ENCODE measurements at places on chromosomes 2 and 18.

- no peak for DNase-seq
Measured at GRCh38 chr2:3189076-3189591, 188.5 kb downstream of the EIPR1 start.

DNA sequence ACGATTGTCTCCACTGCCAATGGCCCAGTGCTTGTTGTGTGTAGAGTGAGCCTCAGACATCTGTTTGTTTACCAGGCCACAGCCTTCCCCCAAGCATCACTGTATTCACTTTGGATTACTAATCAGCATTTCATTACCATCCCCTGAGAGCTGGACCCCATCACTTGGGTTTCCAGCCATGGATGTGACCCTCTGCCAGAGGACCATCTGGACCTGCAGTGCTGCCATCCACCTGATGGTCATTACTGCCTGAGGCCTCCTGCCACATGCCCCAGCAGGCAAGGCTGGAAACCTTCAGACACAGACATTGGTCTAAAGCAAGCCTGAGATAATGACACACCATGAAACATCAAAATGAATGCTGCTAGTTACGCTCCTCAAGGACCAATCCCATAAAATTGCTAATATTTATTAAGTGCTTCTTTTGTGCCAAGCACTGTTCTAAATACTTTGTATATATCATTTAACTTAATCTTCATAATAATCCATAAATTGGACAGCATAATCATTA is 2096.3 kb upstream of the CELF4 start:
- DNase-seq = no peak

GRCh38 chr2:65353927-65354326 is 78.5 kb downstream of the SPRED2 start:
- DNase-seq = no peak

- DNase-seq = no peak
Measured at GRCh38 chr18:8339210-8339609, 270.0 kb upstream of the RAB12 start.

- DNase-seq = no peak
Measured at GRCh38 chr18:31154181-31154580, 8.5 kb downstream of the DSC1 start.

- DNase-seq = no peak
Measured at GRCh38 chr2:101745711-101746694, 48.5 kb downstream of the MAP4K4 start.

- DNase-seq = no peak
Measured at GRCh38 chr2:88350331-88351248, 101.9 kb downstream of the FOXI3 start.

DNA sequence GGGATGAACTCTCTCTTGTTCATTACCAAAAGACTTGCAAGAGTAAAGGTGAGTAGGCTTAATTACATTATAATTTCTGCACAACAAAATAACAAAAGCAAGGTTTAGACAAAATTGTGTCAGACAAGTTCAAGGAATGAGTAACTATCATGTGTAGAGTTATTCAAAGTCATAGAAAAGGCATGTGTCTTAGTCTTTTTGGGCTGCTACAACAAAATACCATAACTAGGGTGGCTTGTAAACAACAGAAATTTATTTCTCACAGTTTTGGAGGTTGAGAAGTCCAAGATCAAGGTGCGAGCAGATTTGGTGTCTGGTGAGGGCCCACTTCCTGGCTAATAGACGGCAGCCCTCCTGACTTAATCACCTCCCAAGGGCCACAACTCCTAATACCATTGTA is 37.6 kb downstream of the IL1R2 start:
- DNase-seq = no peak

- peak; percentile 71 for DNase-seq
Measured at GRCh38 chr2:26942543-26943295, 27.7 kb upstream of the MAPRE3 start.

- no peak for DNase-seq
Measured at GRCh38 chr2:17620841-17621240, 80.3 kb downstream of the VSNL1 start.

- DNase-seq = peak; percentile 34
Measured at GRCh38 chr2:29223851-29224692, 108.9 kb downstream of the CLIP4 start.

GRCh38 chr2:28286678-28287077 is 106.0 kb upstream of the FOSL2 start:
- no peak for DNase-seq

GRCh38 chr2:211203986-211204385 is 647.6 kb downstream of the CPS1 start:
- DNase-seq = no peak

- no peak for DNase-seq
Measured at GRCh38 chr2:135965756-135966155, 19.7 kb downstream of the DARS1 start.

DNA sequence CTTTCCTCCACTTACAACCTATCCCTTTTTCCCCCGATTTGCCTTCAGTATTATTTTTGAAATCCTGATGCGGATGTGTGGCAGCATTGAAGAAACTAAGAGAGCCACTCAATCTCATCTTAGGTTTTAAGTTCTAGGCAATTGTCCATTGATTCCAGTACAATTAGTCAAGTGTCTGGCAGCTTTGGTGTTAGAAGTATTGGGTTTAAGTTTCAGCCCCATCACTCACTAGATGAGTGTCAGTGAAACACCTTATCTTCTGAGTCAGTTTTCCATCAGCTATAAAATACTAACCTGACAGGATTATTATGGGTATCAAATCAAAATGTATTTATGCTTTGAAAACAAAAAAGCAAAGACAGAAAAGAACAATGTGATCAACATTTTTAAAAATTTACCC is 16.8 kb upstream of the CUL3 start:
- no peak for DNase-seq

DNA sequence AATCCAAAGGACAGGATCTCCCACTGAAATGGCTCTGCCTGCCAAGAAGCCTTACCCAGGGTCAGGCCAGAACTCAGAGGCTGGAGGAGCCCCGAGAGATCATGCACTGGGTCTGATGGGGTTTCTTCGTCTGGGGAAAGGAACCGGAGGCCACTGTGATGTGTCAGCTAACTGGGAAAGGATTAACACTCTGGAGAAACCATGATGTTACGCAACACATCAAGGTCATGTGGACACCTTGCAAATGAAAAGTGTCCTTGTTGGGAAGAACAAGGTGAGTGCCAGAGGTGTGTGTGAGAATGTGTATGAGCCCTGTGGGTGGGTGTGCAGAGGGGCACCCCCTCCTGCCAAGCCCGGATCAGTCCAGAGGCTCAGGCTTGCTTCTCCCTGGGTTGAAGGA is 86.9 kb downstream of the CRACDL start:
- no peak for DNase-seq

GRCh38 chr2:121205321-121205942 is 79.6 kb downstream of the TFCP2L1 start:
- peak; percentile 28 for DNase-seq

- DNase-seq = no peak
Measured at GRCh38 chr18:67608615-67609273, 92.2 kb upstream of the DSEL start.

GRCh38 chr18:46290440-46291020 is 186.3 kb downstream of the HAUS1 start:
- DNase-seq = no peak

DNA sequence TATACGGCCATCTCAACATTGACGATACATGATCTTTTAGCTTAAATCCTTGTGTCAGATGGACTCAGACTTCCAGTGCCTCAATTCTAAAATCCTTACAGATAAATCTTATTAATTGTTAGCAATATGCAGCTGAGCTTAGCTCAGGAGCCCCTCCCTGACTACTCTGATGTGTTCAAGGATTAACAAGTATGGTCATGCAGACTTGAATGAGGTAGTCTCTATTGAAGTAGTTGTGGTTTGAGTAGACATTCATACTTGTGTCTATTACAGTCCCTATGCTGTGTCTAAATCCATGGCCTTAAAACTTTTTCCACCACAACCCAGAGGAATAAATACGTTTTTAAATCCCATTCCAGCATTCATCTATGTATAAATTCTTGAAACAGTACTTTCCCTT is 119.5 kb downstream of the NUP35 start:
- DNase-seq = no peak

DNA sequence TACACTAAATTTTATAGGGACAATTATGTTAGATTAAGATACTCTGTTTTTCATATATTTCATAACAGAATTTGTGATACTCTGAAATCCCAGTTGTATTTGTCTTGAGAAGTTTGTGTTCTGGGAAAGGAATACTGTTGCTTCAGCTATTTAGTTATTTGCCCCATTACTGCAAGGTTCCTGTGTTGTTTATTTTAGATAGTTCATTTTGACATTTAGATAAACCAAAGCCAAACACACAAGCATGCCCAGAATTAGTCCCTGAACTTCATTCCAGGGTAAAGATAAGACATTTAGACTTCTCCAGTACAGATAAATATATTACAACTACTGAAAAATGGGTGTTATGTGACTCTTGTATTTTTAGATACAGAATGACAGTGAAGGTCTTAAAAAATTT is 74.7 kb downstream of the BMPR2 start:
- no peak for DNase-seq

DNA sequence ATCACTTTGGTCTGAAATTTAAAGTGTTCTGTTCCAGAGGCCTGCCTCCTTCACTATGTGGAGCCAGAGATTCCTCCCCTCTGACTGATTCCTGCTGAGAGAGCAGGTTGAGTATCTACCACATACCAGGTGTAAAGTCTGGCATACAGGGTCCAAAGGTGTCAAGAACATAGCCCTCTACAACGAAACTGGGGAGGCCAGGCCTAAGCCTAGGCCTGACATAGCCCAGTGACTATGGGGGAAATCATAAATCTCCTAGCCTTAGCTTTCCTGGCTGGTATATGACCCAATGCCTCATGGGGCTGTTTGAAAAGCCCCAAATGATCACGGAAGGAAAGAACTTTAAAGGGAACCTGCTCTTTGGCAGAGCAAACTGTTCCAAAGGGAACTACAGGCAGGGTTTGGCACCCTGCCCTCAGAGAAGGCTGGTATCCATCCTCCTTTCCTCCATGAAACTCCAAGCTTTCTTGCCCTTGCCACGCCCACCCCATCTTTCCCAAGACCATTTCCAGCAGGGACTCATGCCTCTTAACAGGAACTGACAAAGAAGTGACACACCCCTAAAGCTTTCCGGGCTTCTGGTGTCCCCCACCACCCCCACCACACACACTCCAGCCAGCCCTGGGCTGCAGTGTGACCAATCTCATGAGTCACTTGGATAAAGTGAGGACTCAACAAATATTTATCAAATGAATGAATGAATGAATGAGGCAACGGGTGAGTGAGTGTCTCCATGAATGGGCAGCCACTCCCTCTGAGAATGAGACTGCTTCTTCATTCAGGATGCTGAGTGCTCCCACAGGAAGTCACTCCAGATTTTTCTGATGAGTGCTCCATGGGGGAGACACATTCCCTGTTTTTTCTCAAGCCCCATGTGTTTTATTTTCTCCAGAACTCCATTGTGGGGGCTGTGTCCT is 114.5 kb upstream of the STPG4 start:
- DNase-seq = no peak

DNA sequence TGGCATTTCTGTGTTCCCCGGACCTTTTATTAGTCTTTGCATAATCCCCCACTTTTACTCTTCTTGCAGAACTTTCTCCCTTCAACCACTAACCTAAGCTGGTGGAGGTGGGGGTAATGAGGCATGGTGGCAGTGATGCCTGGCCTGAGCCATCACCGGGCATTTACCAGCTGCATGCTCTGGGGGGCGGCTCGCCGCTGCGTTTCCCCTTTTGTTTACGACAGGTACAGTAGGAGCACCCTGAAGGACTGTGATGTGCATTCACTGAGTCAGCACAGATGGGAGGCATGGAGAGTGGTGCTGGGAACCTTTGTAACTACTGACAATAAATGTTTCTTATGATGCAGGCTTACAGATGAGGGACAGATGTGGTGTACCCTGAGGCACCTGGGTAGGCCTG is 46.9 kb downstream of the PLEKHB2 start:
- DNase-seq = no peak

GRCh38 chr2:50126845-50127244 is 905.1 kb downstream of the NRXN1 start:
- DNase-seq = no peak

DNA sequence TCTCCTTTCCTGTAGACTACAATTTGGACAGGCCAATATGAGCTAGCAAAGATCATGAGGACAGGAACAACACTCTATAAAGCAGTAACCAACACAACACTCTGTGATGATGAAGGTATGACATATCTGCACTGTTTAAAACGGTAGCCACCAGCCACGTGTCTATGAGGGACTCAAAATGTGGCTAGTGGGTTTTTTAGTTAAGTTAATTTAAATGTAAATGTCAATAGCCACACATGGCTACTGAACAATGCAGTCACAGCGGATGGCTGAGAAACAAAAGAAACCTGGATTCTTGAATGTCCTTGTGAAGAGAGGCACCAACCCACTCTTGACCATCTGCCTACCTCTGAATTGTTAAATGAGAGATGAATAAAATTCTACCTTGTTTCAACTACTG is 33.9 kb downstream of the FANCL start:
- no peak for DNase-seq

GRCh38 chr18:36274083-36274715 is 23.3 kb upstream of the FHOD3 start:
- DNase-seq = no peak

GRCh38 chr2:238022594-238023157 is 38.1 kb upstream of the SCLY start:
- DNase-seq = no peak

DNA sequence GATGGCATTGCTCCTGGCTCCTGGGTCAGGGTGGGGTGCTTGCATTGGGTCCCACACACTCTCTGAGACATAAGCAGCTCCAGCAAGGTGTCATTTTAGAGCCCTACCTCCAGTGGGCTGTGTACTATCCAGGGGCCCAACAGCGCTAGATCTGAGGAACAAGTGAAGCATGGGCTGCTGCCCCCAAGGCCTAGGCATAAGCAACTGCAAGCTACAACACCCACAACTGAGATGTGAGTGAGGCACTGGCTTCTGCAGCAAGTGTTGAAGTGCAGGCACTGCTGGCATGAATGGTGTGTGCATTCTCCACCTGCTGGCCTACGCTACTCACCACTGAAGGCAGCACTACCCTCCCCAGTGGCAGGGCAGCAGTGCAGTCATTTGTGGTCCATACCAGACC is 81.0 kb upstream of the STK39 start:
- DNase-seq = no peak

- no peak for DNase-seq
Measured at GRCh38 chr2:20595439-20596192, 55.3 kb downstream of the HS1BP3 start.

- no peak for DNase-seq
Measured at GRCh38 chr2:74513605-74514367, 464 bp upstream of the TLX2 start.

DNA sequence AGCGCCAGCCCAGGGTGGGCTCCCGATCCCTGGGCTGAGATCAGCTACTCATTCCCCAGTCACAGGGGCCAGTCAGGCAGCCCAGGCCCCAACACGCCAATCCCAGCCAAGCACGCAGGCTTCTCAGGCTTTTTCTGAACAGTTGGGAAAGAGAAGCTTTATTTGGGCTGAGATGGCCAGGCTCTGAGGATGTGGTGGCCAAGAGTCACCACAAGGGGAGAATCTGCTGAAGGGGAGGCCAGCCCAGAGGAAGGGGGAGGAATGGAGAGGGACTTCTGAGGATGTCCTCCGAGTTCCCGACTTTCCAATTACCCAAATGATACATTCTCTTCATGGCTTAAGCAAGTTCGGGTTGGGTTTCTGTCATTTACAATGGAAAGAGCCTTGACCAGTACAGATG is 2.8 kb upstream of the DIPK1C start:
- DNase-seq = peak; percentile 66

Measured in putamen (tissue), 1 donor.